ENCODE measurements at places on chromosomes 16 and 17.
A peak's percentile ranks its signal among the peaks of the same experiment; 100 is the strongest.

- no peak for DNase-seq
Observed at GRCh38 chr16:17817260-17817659, 346.5 kb upstream of the XYLT1 start.

- DNase-seq, result no peak
Observed at GRCh38 chr17:2023692-2024571, 1.2 kb downstream of the RTN4RL1 start.

GRCh38 chr17:80805032-80805751 is 186.4 kb upstream of the CHMP6 start:
- DNase-seq, result no peak

GRCh38 chr17:59004338-59005111 is 102.2 kb downstream of the TRIM37 start:
- peak; percentile 76 for DNase-seq

DNA sequence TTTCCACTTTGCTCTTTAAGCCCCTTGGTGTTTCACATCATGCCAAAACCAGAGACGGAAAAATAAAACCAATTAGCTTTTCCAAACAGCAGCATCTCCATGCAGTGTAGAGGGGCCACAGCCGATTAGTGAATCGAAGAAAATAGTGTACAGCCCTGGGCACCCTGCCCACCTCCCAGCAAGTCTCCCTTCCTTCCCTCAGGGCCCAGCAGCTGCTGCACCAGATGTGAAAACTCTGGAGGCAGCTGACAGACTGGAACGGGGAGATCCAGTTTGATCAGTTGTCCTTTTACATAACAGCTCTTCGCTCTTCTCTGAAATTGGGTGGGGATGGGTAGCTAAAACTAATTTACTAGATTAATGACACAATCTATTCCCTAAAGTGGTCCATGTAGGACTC is 19.3 kb downstream of the TMEM11 start:
- DNase-seq, result no peak

DNA sequence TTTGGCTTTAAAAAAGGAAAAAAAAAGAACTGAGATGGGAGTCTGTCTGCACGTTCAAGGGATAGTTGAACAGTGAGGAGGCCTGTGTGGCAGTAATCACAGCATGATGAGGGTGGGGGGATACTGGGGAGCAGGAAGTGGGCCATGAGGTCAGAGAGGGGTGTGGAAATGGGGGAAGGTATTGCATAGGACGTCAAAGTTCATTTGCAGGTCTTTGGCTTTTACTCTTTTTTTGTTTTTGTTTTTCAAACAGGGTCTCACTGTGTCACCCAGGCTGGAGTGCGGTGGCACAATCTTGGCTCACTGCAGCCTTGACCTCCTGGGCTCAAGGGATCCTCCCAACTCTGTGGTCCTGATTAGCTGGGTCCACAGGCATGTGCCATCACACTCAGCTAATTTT is 19.0 kb downstream of the WWP2 start:
- DNase-seq, result no peak

DNA sequence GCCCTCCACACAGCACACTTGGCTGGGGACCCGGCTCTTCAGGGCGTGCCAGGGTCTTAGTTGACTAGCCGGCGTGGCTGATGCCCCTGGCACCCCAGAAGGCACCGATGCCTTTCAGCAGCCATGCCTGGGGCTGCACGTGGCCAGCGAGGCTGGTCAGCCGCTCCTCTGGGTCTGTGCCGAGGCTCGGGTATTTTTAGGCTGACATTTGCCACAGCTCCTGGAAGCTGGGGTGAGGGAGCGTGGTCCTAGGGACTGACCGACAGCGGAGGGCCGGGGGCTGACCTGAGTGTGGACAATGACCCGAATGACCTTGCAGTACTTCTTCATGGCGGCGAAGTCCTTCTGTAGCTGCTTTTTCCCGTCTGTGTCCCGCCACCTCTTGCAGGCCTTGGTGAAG is 3.9 kb downstream of the RPL3L start:
- no peak for DNase-seq

GRCh38 chr16:76835339-76835738 is 355.7 kb upstream of the MON1B start:
- DNase-seq, result no peak

- peak; percentile 92 for DNase-seq
Observed at GRCh38 chr16:24748242-24748641, 18.8 kb downstream of the TNRC6A start.

DNA sequence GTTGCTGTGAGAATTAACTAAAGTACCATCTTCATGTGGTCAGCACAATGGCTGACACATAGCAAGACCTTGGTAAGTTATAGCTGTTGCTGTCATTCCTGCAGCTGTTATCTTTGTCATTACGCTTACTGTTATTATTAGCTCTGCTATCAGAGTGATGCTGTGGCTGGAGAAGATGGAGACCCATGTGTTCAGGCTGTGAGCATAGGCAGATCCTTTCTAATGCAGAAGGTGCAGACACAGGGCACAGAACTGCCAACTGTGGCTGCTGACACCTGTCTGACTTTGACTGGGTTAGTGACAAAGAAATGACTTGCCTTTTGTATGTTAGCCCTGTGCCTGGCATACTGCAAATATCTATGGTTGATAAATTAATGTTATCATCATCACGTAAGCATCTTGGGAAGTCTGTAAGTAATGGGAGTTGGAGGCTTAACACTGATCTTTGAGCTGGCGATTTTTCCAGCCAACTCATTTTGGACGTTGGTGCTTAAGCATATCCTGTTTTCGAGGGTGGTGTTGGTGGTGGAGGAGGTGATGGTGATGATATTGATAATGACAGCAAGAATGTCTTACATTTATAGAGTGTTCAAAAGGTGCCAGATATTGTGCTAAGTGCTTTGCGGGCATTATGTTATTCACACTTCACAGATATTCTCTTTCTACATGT is 695.3 kb downstream of the WWOX start:
- no peak for DNase-seq

DNA sequence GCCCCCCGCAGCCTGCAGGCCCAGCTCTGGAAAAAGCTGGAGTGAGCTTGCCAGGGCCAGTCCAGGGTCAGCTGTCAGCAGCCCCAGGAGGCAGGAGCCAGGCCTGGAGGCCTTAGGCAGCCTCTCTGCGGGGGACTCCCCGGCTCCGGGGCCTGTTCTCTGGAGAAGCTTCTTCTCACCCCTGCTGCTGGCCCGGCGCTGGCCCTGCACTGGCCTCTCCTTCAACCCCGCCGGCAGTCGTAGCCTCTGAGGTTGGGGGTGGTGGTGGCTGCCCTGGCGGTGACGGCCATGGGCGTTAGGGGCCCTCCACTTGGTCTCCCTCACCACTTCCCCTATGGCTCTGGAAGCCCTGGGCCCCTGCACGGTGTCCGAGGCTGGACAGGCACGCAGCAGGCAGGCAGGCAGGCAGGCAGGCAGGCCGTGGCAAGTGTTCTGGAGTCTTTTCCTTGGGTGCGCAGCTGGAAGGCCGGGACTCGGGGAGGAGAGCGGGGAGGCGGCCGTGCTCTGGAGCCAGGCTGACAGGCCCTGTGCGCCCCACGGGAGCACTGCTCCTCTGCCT is 2.1 kb downstream of the FOXF1 start:
- no peak for DNase-seq

GRCh38 chr17:64226132-64226531 is 36.9 kb downstream of the TEX2 start:
- no peak for DNase-seq

GRCh38 chr16:89658221-89658879 is 714 bp downstream of the SPATA33 start:
- DNase-seq, result peak; percentile 34

DNA sequence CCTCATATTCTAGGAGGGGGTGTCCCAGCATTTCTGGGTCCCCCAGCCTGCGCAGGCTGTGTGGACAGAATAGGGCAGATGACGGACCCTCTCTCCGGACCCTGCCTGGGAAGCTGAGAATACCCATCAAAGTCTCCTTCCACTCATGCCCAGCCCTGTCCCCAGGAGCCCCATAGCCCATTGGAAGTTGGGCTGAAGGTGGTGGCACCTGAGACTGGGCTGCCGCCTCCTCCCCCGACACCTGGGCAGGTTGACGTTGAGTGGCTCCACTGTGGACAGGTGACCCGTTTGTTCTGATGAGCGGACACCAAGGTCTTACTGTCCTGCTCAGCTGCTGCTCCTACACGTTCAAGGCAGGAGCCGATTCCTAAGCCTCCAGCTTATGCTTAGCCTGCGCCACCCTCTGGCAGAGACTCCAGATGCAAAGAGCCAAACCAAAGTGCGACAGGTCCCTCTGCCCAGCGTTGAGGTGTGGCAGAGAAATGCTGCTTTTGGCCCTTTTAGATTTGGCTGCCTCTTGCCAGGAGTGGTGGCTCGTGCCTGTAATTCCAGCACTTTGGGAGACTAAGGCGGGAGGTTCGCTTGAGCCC is 11.6 kb downstream of the STH start:
- no peak for DNase-seq

DNA sequence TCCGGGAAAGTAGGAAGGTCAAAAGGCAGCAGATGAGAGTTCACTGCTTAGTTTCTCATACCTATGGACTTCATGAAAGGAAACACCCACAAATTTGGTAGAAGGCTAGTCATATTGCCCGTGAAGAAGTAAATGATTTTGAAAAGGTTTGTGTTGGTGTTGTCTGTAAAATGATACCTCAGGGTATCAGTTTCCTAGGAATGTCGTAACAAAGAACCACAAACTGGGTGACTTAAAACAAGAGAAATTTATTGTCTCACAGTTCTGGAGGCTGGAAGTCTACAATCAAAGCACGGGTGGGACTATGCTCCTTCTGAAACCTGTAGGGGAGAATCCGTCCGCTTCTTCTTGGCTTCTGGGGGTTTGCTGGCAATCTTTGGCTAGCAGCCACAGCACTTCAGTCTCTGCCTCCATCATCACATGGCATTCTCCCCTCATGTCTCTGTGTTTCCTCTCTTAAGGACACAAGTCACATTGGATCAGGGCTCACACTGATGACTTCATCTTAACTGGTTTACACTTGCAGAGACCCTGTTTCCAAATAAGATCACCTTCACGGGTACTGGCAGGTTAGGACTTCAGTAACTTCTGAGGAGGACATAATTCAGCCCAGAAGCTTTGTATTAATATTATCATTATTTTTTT is 2.0 kb upstream of the NAE1 start:
- DNase-seq, result no peak

GRCh38 chr17:8946476-8946875 is 19.0 kb downstream of the PIK3R5 start:
- no peak for DNase-seq

Data from ACHN (cell line).